Urinary bladder (tissue), 4 donors: ENCODE measurements at places on chromosomes 1 and 21.

- no peak for DNase-seq
These were observed 38.2 kb downstream of the H3-3A start for GRCh38 chr1:226100436-226101391.

DNA sequence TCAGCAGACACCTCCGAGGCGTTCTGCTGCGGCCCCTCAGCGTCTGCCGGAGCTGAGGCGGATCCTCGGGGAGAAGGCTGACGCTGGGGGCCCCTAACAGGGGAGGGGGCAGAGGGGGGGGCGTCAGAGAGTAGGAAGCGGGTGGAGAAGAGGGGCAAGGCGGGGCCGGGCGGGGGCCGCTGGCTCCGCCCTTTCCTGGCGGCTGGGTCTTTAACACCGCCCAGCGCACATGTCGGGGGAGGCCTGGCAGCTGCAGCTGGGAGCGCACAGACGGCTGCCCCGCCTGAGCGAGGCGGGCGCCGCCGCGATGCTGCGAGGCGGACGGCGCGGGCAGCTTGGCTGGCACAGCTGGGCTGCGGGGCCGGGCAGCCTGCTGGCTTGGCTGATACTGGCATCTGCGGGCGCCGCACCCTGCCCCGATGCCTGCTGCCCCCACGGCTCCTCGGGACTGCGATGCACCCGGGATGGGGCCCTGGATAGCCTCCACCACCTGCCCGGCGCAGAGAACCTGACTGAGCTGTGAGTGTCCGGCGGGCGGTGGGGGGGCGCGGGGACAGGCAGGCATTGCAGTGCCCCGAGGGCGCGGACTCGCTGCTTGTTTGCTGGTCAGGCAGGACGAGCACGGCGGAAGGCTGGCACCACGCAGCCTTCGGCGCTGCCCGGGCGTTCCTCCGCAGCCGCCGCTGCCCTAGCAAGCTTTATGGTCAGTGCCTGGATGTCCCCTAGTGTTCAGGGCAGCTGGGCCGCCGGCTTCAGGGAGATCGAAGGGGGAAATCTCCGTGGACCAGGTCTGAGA lies at the start of gene NTRK1:
Gene NTRK1 (plus strand): TSS at position 238 of the 796 bp plus-strand sequence. CDS start 70 bp downstream, at position 308.
- no peak for DNase-seq

GRCh38 chr1:30449428-30450147 lies 273.8 kb downstream of the MATN1 start:
- DNase-seq = no peak

DNA sequence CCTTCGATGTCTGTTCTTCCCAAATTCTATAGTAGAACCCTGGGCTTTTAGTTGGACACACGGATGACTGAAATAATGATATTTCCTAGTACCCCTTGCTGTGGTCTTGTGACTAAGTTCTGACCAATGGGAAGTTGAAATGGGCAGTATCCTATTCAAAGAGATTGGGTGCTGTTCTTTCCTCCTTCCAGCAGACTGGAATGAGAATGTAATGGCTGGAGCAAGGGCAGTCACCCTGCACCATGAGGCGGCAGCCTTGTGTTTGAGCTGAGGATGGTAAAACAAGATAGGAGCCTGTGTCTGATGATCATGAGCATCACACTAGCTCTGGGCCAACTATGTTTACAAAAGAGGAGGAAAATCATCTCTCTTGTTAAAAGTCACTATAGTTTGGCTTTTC lies 5.1 kb upstream of the SRM start:
- no peak for DNase-seq

DNA sequence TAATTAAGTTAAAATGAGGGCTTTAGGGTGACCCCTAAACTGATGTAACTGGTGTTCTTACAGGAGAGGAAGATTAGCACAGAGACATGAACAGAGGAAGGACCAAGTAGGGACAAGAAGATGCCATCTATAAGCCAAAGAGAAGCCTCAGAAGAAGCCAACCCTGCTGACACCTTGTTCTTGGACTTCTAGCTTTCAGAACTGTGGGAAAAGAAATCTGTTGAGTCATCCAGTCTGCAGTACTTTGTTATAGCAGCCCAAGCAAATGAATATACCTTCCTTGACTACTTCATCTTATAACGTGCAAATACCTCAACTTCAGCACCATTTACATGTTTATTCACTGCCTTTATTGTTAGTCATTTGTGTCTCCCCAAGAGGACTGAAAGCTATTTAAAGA lies 3.4 kb downstream of the ZBTB21 start:
- no peak for DNase-seq

DNA sequence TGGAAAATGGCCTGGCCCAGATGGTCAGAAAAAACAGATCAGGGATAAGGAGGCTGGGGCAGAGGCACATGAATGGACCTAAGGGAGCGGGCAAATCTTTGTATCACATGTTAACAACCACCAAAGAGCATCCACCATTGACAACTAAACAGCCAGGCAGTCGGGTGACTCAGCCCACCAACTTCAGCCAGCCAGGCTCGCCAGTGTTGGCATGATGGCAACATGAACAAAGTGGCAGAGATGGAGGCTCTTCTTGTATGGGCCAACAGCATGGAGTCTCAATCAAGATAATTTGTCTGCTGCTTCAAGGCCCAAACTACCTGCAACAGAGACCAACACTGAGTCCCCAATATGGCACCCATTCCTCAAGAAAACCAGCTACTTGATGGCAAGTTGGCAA lies 16.5 kb upstream of the KIAA1614 start:
- no peak for DNase-seq

DNA sequence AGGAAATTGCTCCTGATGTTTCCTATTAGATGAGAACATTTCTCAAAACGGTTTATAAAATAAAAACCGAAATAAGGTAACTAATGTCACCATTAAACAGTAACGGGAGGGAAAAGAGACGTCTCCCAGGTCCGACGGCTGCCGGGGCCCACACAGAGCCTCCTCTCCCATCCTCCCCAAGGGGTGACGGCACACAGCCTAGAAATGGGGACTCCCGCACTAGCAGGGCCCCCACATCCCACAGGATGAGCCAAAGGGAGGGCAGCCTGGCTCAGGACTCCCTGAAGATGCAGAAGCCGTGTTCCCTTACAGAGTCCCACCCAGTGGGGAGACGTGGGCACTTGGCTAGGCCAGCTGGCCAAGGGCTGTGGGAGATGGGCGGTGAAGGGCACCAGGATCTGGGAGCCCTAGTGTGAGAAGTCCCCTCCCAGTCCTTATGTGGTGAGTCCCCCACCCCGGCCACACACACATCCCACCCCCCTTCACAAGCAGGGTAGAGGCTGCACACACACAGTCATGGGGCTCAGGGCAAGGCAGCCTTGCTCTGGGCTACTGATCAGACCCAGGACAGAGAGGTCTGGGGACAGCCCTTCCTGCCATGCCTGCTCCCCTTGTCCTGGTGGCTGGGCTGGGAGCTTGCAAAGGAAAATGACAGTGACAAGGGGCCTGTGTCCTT lies 3.3 kb downstream of the KRTAP10-3 start:
- DNase-seq = no peak

DNA sequence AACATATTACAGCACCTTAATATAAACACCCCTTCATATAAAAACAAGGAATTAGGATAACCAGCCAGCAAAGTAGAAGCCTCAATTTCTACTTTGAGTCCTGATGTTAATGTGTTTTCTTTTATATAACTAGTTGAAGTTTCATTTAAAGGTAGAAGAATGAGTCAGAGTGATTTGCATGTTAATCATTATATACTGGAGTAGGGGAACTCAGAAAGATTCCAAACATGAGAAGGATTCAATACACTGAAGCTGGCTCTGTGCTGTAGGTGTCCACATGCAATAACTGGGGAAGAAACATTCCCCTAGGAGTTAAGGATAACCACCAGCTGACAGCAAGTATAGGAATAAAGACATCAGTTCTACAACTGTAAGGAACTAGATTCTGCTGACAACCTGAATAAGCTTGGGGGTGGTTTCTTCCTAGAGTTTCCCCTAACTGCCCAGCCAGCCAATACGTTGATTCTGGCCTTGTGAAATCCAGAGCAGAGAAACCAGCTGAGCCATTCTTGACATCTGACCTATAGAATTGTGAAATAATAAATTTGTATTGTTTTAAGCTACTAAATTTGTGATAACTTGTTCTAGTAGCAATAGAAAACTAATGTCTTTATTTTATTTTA lies 33.4 kb upstream of the RNPC3 start:
- DNase-seq = no peak

GRCh38 chr1:58803858-58804257 lies 20.0 kb upstream of the JUN start:
- no peak for DNase-seq

DNA sequence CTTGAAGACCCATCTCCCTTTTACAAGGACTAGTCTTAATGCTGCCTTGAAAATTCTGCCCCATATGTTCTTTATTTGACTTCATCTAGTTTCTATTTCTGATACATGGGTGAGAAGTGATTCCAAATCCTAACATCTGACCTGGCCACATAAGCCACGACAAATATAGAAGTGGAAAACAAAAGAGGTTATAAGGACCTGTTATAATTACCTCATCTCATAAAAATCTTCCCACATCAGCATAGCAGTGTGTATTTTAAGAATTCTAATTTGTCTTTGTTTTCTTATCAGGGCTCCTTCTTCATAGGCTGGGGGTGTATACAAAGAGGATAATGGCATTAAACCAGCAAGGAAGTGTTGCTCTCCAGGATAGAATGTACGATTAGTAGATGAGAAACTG lies 1007.4 kb downstream of the TTLL7 start:
- no peak for DNase-seq

DNA sequence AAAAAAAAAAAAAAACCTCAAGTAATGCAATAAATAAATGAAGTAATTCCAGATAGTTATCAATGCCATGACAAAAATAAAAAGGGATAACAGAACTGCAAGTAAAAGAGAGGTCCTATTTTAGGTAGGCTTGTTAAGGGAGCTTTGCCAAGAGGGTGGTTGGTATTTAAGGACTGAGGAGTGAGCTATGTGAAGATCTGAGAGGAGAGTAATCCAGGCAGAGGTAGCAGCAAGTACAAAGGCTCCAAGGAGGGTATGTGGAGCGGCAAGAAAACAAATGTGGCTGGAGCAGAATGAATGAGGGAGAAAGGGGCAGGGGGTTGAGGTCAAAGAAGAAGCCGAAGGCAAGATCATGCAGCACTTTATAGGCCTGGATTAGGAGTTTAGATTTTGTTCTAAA lies 59.9 kb upstream of the CDC42BPA start:
- DNase-seq = no peak

DNA sequence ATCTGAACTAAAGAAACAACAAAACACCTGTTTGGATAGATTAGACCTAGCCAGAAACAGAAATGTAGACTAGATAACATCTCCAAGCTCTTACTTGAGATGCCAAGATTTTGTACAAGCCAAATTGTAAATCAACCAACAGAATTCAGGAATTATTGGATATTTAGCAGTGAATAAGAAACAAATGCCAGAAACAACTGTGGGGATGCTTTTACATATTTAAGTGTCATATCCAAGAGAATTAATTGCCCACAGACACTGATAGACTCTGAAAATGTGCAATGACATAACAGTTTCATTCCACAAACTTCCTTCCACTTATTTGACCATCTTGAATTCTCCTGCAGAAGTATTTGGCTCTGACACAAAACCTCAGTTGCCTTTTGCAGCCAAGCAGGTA lies 92.3 kb downstream of the SGIP1 start:
- DNase-seq = no peak

- no peak for DNase-seq
These were observed 18.6 kb downstream of the PANK4 start for GRCh38 chr1:2507744-2508155.

- no peak for DNase-seq
These were observed 75.1 kb downstream of the TLR5 start for GRCh38 chr1:223067914-223068313.

GRCh38 chr1:115429241-115429640 lies 91.2 kb upstream of the NGF start:
- no peak for DNase-seq

DNA sequence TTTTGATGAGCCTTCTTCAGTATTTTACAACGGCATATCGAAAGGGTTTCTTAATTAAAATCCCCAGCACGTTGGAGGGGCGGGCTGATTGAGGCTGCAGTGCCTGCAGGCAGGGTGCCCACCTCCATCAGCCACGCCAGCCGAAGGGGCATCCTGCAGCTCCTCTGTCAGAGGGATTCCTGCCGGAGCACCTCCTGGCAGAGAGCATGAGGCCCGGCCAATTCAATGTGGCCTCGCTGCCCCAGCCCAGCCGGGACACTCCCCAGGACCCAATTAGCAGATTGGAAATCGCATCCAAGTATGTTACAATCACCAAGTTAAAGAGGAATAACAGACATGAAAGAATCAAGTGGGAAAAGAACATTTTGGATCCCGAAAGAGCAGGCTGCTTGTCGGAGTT lies 216.6 kb downstream of the ST6GALNAC3 start:
- no peak for DNase-seq

GRCh38 chr1:234490793-234491479 lies 12.0 kb upstream of the TARBP1 start:
- no peak for DNase-seq

- DNase-seq = no peak
These were observed 6.1 kb upstream of the AIRE start for GRCh38 chr21:44279354-44280260.

DNA sequence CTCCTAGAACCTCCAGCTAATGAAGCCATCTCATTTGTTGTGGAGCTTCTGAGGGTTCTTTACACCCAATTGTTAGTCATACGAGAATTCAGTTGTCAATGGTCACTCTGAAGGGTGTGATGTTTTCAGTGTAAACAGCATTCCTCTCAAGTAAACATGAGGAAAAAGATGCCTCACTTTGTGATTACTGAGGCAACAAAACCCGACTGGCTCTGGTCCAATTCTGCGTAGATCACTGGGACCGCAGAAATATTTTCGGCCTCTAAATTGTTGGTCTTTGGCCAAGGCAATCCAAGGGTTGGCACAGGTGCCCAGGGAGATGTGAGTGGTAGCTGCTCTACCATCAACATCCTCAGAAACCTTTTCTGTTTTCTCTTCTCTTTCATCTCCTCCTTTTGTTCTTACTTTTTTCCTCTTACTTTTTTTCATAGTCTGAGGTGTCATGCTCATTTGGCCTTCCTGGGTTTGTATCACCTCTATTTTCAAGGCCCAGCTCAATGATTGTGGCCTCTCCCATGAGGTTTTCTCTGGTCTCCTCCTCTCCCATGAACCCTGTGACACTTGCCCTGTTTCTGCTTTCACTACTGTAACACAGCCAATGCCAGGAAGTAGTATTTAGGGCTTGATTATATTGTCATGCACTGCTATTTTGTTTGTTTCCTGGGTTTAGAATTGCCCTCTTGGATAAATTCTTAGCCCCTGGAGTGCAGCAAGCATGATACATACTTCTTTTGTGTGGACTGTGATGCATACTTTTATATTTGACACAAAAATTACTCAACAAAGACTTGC lies 221.9 kb downstream of the TNR start:
- no peak for DNase-seq

- DNase-seq = no peak
These were observed 3.0 kb downstream of the PCP4L1 start for GRCh38 chr1:161261261-161262235.

GRCh38 chr1:59236721-59237545 lies 60.0 kb upstream of the FGGY start:
- no peak for DNase-seq

DNA sequence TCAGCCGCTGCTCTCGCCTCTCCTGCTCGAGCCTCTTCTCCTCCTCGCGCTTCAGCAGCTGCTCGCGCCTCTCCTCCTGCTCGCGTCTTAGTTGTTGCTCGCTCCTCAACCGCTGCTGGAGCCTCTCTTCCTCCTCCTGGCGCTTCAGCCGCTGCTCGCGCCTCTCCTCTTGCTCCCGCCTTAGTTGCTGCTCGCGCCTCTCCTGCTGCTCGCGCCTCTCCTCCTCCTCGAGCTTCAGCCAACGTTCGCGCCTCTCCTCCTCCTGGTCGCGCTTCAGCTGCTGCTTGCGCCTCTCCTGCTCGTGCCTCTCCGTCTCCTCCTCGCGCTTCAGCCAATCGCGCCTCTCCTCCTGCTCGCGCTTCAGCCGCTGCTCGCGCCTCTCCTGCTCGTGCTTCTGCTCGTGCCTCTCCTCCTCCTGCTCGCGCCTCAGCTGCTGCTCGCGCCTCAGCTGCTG lies 3.7 kb downstream of the TCHH start:
- DNase-seq = no peak
